GM23338 (cell line): ENCODE measurements at places on chromosomes 4 and X. TPM values are rescaled to one million over a fixed set of nuclear protein-coding genes. Genes with fewer than 3 reads are reported as not detected.

Gene STK32B
- 0.42 and 0.71 TPM in 2 replicates for polyA plus RNA-seq

Gene GUF1
- polyA plus RNA-seq, result 9.3 and 15.4 TPM in 2 replicates

Gene CXCL1
- 2.1 and 2.5 TPM in 2 replicates for polyA plus RNA-seq

Gene DCLK2
- 0.23 TPM in 1 of 2 replicates, not detected in the other for polyA plus RNA-seq

Gene HSD17B13
- 0.15 TPM in 1 of 2 replicates, not detected in the other for polyA plus RNA-seq

Gene MTTP
- polyA plus RNA-seq, result 0.08 and 0.50 TPM in 2 replicates

Gene SYTL5
- 0.23 and 0.24 TPM in 2 replicates for polyA plus RNA-seq

Gene SGMS2
- 1.1 and 1.2 TPM in 2 replicates for polyA plus RNA-seq

Gene COL4A6
- polyA plus RNA-seq, result 2.8 and 4.1 TPM in 2 replicates

Gene GLUD2
- 0.16 and 0.21 TPM in 2 replicates for polyA plus RNA-seq

Gene POLA1
- 10.0 and 12.6 TPM in 2 replicates for polyA plus RNA-seq
